NCI-H2227 treated with DMSO at 0.1 percent for 48 hours (cell line): ENCODE measurements at places on chromosomes 5 and 9.

- no peak for DNase-seq
These were observed 14.5 kb upstream of the AFAP1L1 start for GRCh38 chr5:149257131-149257530.

GRCh38 chr5:16253856-16254255 lies 74.3 kb upstream of the MARCHF11 start:
- DNase-seq: no peak

DNA sequence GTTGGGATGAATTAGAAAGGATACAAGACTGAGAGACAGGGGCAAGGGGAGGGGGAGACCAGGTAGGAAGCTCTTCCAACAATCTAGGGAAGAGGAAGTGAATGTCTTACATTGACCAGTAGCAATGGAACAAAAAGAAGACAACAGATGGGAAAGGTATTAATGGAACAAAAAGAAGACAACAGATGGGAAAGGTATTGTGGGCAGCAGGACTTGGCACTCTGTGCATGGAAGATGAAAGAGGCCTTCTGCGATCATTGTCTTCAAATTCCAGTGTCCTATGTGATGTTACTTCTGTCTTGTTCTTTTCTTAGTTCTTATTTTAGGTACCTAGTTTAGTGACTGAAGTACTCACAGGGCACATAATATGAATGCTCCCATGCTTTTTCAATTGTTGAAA lies 161.8 kb downstream of the PALM2AKAP2 start:
- no peak for DNase-seq

- peak; percentile 18 for DNase-seq
These were observed 34.1 kb upstream of the CPLX2 start for GRCh38 chr5:175837171-175837699.

DNA sequence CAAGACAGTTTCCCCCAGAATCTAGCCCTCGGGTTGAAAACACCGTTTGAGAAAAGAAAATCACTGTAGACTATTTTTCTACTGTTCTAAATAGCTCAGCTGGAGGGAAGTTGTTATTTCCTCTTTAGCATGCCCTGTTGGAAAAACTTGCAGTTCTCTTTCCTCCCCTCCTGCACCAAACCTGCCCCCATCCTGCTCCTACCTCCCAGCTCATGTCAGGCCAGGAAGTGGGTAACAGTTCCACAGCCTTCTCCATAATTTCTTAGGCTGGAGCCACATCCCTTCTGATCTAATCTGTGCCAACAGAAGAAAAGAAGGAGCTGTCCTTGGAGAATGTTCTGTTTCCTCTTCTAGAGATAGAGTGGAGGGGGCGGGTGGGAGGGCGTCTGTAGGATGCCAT lies 437.7 kb downstream of the SPOCK1 start:
- no peak for DNase-seq

- DNase-seq: no peak
These were observed 131.1 kb downstream of the FER start for GRCh38 chr5:108878756-108879155.
